ENCODE measurements at places on chromosomes 6 and 20. TPM values are rescaled to one million over a fixed set of nuclear protein-coding genes. Genes with fewer than 3 reads are reported as not detected.

DNA sequence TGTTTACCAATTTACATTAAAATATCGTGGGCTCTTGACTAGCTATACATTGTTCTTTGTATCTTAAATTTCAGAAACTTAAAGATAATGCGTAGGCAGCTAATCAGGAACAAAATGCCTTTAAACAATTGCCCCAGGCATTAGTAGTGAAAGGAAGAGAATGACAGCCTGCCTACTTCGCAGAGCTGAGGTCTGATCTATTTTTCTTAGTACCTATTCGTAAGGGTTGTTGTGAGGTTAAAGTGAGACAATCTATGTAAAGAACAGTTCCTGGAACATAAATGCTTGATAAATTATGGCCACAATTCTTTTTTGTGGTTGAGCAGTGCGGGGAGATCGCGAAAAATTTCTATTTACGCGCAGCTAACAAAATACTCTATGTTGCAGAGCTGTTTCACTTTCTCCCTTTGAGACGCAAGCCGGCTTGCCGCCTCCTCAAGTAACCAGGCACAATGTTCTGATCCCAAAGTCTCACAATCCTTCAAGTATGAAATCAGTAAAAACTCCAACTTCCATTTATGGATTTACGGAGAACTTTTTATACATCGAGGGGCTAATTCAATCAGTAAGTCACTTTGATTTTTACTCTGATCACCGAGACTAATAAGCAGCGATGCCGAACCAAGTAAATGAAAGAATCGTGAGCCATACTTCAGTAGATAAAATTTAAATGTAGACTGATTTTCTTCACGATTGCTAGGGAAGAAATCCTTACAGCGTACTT is 878 bp upstream of the PNRC1 start:
- peak; percentile 56 for DNase-seq

DNA sequence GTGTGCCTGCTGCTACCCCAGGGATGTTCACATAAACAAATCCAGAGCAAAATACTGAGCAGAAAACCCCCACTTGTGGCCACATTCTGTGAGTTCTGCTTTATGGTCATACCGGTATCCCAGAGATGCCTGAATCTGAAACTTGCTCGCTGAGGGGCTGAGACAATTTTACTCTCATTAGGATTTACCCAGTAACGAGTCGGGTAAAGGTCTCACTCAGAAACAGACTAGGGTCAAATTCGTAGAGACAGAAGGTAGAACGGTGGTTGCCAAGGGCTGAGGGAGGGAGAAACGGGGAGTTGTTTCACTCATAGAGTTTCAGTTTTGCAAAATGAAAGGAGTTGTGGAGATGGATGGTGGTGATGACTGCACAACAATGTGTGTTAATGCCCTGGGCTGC is 45.4 kb upstream of the NKX2-2 start:
- DNase-seq, result no peak

Gene PHACTR3
- total RNA-seq, result 0.14 TPM

- DNase-seq, result no peak
These were observed 6.0 kb downstream of the CST2 start for GRCh38 chr20:23820493-23820892.

Gene MYBL2
- 6.2 TPM for total RNA-seq

- DNase-seq, result peak; percentile 92
These were observed 18.1 kb downstream of the OR2B2 start for GRCh38 chr6:27893836-27894807.

DNA sequence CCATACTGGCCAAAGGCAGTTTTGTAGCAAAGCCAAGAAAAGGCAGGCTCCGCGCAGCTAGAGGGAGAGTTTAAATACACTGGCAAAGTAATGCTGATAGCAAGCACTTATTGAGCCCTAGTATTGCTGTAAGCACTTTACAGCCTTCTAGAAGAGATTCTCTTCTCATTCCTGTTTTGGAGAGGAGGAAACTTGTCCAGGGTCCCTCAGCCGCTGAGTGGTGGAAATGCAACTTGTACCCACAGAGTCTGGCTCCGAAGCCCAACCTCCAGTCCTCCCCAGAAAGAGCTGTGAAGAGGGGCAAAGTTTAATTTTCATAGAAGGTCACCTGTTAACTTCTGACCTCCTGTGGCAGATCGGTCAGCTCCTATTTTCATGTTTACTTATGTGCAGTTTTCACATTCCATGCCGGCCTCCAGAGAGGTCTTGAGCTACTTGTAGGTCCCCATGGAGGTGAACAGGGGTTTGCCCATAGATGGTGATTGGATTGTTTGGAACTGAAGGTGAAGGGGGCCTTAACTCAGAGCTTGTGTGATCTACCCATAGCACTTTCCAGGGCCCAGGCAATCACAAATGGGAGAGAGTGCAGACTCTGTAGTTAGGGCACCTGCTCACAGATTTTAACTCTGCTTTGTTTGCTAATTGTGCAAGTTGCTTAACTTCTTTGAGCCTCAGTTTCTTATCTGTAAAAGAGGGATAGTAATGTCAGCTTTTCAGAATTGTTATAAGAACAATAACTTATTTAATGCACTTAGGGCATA is 70.7 kb downstream of the LYRM2 start:
- no peak for DNase-seq

DNA sequence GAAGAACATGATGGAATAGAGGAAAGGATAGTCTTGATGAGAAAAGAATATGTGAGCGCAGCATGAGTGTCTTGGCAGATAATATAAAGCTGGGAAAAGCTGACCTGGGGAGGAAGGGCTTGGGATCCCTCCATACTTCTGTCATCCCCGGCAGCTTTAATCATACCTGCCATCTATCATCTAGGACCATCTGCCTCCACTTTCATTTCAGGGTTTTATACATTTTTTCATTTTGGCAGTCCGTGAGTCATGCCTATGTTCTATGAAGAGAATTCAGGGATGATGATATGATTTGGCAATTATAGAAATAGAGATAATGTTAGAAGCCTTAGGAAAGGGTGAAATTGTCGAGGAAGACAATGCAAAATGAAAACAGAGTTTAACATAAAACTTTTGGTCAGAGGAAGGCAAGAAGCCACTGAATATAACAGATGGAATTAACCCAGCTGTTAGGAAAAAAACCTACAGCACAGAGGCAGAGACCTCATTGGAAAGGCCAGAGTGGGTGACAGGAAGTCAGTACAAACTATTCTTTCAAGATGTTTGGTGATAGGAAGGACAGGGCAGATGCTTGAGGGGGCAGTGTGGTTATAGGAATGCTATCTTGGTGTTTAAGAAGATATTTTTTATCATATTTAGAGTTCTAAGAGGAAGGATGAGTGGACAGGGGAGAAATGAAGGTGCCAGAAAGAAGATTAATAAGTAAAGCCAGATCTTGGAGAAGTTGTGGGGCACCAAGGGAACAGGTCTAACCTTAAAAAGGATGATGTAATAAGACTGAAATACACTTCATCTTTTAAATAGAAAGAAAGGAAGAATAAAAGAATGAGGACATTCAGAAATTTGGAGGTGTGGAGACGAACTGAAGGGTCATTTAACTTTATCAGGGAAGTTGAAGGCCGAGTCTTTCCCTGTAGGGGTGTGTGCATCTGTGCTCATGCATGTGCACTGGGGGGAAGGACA is 37.8 kb downstream of the MARCKS start:
- DNase-seq, result peak; percentile 65

All from astrocyte (in vitro differentiated cells and primary cell).